ENCODE measurements at places on chromosomes 2 and 18. TPM values are rescaled to one million over a fixed set of nuclear protein-coding genes. Genes with fewer than 3 reads are reported as not detected.

DNA sequence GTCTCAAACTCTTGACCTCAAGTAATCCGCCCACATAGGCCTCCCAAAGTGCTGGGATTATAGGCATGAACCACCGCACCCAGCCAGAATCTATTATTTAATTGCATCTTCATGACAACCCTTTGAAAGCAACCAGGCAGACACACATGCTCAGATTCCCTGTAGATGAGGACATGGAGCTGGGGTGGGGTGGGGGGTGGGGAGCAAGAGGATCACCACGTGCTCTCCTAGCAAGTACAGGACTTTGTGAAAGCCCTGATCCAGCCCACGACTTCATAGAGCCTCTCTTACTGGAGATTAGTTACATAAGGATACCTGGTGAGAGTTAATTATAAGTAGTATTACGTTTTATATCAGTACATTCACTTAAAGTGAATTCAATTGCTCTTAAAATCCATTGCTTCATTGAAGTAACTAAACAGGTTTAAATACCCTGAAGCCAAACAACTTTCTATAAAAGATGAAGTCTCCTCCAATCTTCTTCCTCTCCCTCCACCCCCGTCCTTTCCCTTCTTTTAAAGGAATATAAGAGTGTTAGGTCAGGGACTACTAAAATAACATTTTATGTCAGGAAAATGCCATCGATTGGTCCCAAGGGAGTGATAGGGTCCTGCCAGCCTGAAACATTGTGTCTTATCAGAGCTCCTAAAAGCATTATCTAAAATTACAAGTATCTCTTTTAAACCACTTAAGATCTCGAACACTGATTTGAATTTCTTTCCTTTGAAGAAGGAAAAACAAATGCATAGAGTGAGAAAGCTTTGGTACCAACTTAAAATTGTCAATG lies 123.9 kb downstream of the EPHA4 start:
- DNase-seq: no peak

- no peak for DNase-seq
Measured at GRCh38 chr2:86397986-86398385, 43.2 kb upstream of the KDM3A start.

GRCh38 chr2:195820867-195821565 lies 164.0 kb downstream of the SLC39A10 start:
- DNase-seq: no peak

- no peak for DNase-seq
Measured at GRCh38 chr18:52287151-52287550, 52.8 kb upstream of the DCC start.

- no peak for DNase-seq
Measured at GRCh38 chr2:45212953-45213635, 203.8 kb upstream of the SIX2 start.

DNA sequence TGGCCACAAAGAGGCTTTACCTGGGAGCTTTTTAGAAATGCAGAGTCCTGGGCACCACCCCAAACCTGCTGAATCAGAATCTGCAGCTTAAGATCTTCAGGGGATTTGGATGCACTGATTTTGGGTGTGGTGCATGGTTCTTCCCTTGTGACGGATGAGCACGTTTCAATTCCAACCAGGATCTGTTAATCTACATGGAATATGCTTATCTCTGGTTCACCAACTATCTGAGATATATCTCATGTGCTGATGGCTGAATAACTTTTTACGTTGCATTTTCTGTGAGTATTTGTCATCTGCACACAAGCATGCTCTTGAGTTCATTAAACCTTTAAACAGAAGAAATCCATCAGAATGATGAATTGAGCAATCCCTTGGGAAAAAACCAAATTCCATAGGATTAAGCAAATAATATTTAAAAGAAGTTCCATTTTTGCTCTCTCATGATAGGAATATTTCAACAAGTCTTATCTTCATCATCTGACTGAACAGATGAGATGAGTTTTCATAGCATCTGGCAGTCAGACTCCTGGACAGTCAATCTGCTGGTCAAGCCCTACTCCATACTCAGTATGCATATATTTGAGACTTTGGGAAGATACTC lies 120.6 kb downstream of the PLB1 start:
- no peak for DNase-seq

- DNase-seq: no peak
Measured at GRCh38 chr2:165621086-165621560, 151.6 kb downstream of the CSRNP3 start.

GRCh38 chr2:176612736-176613135 lies 343.5 kb downstream of the MTX2 start:
- DNase-seq: no peak

Gene UGT1A8
- polyA plus RNA-seq: not detected

Gene ADRA2B
- polyA plus RNA-seq: 3.2 TPM

Gene HYCC2
- 4.9 TPM for polyA plus RNA-seq

Gene RESP18
- not detected for polyA plus RNA-seq

Gene FAM110C
- polyA plus RNA-seq: 2.0 TPM

Gene RPRM
- polyA plus RNA-seq: 18.7 TPM

Gene SIX3
- not detected for polyA plus RNA-seq

Gene TANC1
- 24.0 TPM for polyA plus RNA-seq
